ENCODE measurements at places on chromosomes 12 and 14.

GRCh38 chr12:75389706-75390105, 1.2 kb upstream of the GLIPR1L2 start:
- DNase-seq, result no peak

DNA sequence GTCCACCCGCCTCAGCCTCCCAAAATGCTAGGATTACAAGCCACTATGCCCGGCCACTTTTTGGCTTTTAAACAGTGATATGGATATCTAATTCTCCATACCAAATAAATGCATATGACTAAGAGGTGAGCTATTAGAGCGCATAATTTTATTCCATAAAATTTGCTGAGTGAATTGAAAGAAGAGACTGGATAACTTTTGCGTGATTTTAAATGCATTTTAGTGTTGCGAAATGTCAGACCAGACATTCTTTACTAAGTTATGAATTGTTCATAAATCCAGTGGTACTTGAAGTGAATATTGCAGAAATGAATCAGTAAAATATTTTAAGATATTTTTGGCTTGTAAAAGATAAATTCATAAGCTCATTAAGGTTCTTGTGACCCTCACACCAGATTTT, 50.9 kb upstream of the DIP2B start:
- DNase-seq, result no peak

- peak; percentile 40 for DNase-seq
Observed at GRCh38 chr12:54701940-54702592, 53.9 kb upstream of the DCD start.

- no peak for DNase-seq
Observed at GRCh38 chr14:52602131-52602530, 49.5 kb downstream of the GPR137C start.

- no peak for DNase-seq
Observed at GRCh38 chr14:102675396-102675795, 82.9 kb downstream of the RCOR1 start.

- DNase-seq, result no peak
Observed at GRCh38 chr14:22047115-22047514, 373.5 kb upstream of the OR4E1 start.

DNA sequence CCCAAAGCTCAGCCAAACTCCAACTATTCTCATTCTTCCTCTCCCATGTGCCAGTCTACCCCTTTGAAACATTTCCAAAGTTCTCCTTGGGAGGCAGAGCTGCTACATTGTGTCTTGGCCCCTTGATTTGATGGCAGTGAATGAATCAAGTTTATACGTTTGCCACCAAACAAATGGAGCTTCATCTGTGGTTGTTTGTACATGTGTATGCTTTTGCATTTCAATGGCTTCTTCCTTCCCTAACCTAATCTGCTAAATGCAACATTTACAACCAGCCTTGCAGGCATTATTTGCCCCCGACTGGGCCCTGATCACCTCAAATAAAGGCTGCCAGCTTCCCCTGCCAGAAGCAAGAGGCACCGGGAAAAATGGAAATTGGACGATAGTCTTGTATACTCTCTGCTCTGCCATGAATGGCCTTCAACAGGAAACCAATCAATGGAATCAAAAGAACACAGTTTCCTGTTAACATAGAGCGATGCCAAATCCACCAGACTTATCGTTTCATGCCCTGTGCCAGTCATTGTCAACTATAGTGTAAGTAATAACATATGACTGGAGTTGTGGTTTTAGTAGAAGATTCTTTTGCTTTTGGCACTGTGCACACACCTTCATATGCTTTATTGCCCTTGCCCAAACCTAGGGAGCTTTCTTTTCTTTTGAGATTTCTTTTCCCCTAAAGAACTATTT, 97.8 kb downstream of the TMEM30B start:
- DNase-seq, result no peak

GRCh38 chr12:62705846-62706245, 229.1 kb downstream of the PPM1H start:
- no peak for DNase-seq

DNA sequence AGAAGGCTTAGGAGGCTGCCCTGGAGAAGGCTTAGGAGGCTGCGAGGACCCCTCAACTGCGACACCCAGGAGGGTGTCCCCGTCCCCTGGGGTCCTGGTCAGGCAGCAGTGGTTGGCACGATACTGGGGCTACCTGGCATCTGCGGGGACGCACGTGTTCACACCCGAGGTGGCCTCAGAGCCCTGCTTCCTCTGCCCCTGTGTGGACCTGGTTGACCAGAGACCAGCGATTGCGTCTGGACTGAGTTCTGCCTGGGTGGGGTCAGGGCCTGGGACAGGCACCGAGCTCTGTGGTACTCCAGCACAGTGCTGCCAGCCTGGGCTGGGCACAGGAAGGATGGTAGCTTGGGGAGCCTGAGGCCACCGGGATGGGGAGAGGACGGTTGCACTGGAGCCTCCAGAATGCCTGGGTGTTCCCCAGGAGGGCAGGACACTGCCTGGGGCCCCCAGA, 735 bp downstream of the ASPG start:
- no peak for DNase-seq

DNA sequence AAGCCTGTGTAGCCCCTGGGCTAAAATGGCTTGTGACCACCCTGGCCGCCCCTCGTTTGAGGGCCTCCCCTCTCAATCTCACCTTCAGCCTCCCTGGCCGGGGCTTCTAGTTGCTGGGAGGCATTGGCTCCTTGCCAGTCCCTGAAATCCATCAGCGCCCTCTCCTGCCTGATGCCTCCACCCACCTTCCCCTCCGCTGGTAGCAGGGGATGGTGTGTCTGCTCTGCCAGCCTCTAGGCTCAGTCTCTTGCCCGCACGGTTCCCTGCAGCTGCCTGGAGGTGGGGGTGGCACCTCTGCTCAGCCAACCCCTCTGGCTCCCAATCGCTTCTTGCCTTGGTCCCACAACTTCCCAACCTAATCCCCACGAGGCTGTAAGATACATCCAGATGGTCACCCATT, 167.9 kb downstream of the PHETA1 start:
- peak; percentile 81 for DNase-seq

GRCh38 chr12:104710940-104711689, 247.0 kb downstream of the SLC41A2 start:
- DNase-seq, result peak; percentile 72

GRCh38 chr12:107126796-107127481, 33.6 kb upstream of the CRY1 start:
- DNase-seq, result peak; percentile 67

DNA sequence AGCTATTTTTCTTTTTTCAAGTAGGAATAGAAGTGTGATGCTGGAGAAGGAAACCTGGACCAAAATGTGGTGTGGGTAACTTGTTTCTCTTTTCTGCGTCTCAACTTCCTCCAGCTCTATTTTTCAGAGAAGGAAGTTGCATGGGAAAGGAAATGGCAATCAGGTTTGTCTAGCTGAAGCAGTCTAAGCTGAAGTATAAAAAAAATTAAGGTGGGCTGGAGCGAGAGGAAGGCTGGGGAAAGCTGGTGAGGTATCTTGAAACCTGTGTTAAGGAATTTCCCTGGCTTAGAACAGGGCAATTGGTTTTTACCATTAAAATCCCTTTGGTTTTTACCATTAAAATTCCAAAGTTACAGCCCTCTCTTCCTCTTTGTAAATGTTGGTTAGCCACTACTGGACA, 34.2 kb upstream of the NINJ2 start:
- DNase-seq, result no peak

DNA sequence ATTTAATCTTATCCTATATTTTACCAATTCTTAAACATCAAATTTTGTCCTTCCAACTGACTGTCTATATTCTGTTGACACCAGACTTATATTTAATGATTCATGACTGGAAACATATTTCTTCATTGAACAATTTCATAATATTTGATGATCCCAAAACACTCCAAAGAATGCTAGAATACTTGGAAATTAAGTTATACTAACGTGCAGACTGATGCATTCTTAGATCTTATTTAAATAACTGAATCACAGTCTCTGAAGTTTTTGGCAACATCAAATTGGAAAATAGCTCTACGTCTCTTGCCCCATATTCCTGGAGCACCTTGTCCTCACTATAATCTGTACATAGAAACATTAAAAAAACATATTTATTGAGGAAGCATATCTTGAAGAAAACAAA, 127.4 kb downstream of the HMGA2 start:
- no peak for DNase-seq

- no peak for DNase-seq
Observed at GRCh38 chr12:75782069-75782581, 249.5 kb downstream of the PHLDA1 start.

GRCh38 chr12:90745211-90745610, 209.8 kb downstream of the CCER1 start:
- no peak for DNase-seq

- no peak for DNase-seq
Observed at GRCh38 chr12:13841358-13841757, 140.0 kb downstream of the GRIN2B start.

DNA sequence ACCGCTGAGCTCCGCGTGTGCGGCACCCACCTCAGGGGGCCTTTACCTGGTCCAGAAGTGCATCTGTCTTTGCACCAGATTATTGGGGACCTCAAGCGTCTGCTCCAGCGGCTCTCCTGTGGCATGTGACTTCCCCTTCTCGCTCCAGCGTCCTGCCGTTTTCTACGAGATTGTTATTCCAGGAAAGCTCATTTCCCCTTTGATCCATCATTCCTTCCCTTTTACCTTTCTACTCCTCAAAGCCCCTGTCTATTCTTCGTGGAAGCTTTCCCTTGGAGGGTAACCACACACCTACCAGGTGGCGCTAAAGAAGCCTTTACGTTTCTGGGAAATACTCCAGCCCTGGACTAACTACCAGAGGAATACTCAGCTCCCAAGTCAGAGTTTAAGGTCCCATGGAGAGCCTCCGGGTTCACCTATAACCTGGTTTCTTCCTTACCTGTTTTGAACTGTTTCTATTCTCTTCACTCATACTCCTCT, 1.5 kb downstream of the FKBP4 start:
- DNase-seq, result peak; percentile 49

DNA sequence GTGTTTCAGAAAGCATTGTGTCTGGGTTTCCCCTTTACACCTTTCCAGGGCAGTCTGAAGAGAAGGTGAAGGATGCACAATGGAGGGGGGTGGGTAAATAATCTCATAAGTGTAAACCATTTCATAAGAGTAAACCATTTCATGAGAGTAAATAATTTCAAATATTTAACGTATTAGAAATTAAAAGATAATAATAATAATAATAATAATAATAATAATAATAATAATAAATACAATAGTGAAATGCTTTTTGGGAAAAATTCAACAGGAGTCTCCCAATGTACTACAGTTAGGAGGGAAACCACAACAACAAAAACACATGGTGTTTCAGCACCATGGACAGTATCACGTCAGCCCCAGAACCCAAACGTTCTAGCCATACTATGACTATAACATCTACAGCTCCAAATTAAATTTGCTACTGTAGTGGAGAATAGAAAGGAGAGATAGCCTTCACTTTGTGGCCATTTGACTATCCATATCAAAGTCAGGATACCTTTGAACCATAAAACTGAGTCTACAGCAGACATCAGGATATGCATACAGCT, 691.8 kb downstream of the BCL11B start:
- no peak for DNase-seq

DNA sequence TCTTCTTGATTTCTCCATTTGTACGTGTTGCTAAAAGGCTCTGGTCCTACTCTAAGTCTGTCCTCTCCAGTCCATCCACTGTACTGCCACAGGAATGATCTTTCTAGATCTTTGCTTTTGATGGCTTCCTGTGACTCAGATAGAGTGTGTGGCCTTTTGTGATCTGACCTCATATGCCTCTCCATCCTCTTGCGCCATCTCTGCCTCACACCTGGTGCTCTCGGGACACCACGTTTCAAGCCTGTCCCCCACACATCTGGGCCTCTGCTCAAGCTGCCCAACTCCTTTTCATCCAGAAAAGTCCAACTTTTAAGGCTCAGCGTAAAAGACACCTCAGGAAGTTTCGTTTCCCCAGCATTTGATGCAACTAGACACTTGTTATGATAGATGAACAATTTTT, 39.0 kb downstream of the DCAF4 start:
- DNase-seq, result no peak

- no peak for DNase-seq
Observed at GRCh38 chr12:59077575-59078426, 157.5 kb upstream of the LRIG3 start.

- DNase-seq, result peak; percentile 49
Observed at GRCh38 chr14:29016050-29016900, 249.7 kb downstream of the FOXG1 start.

GRCh38 chr14:69346710-69347109, 51.4 kb downstream of the ERH start:
- DNase-seq, result no peak

- peak; percentile 99 for DNase-seq
Observed at GRCh38 chr12:89352492-89353187, at the start of gene DUSP6. TSS of gene DUSP6 (minus strand) at chr12:89352501. CDS start at chr12:89352039, 462 bp downstream.

GRCh38 chr12:46361667-46362034, 10.9 kb downstream of the SLC38A2 start:
- DNase-seq, result no peak

DNA sequence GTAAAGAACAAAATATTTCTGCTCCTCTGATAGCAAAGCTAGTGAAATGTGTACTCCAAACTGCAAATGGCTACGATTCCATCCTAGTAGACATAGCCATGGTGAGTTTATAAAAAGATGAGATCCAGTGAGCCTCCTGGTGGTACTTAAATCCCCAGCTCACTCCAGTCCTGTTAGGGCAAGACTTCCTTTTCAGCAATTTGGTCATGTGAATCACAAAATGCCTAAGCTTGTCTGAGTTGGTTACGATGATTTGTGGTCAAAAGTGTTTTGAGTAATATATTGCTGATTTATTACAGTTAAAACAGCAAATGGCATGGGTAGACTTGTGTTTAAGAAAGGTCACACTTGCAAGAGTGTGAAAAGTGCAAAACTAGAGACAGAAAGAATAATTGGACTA, 102.7 kb upstream of the NAV3 start:
- peak; percentile 34 for DNase-seq

DNA sequence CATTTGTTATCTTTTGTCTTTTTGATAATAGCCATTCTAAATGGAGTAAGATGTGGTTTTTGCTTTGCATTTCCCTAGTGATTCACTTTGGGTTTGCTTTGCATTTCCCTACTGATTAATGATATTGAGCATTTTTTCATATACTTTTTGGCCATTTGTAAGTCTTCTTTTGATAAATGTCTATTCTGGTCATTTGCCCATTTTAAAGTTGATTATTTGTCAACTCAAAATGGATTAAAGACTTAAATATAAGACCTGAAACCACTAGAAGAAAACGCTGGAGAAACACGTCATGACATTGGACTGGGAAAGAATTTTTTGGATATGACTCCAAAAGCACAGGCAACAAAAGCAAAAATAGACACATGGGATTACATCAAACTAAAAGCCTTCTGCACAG, 148.0 kb downstream of the APAF1 start:
- no peak for DNase-seq

All from NCI-H1105 treated with DMSO at 0.1 percent for 48 hours (cell line).